Cardiac muscle cell (in vitro differentiated cells and primary cell): ENCODE measurements at places on chromosomes 5 and 9. TPM values are rescaled to one million over a fixed set of nuclear protein-coding genes. Genes with fewer than 3 reads are reported as not detected.

- no peak for DNase-seq
These were observed 213.4 kb upstream of the DMAC1 start for GRCh38 chr9:8012986-8013385.

DNA sequence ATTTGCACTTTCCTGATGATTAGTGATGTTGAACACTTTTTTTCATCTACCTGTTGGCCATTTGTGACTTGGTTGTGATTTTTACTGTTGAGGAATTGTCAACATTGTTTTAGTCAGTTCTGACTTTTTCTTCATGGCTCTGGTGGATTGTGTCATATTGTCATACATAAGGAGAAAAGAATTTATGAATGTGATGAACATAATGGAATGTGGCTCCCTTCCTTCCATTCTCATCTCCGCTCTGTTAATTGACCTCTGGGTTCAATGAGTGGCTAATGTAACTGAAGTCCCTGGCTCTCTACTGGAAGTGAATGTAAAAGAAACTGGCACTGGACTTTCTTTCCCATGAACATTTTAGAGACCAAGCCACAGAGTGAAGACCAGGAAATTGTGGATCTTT lies 49.2 kb downstream of the KIAA1958 start:
- no peak for DNase-seq

DNA sequence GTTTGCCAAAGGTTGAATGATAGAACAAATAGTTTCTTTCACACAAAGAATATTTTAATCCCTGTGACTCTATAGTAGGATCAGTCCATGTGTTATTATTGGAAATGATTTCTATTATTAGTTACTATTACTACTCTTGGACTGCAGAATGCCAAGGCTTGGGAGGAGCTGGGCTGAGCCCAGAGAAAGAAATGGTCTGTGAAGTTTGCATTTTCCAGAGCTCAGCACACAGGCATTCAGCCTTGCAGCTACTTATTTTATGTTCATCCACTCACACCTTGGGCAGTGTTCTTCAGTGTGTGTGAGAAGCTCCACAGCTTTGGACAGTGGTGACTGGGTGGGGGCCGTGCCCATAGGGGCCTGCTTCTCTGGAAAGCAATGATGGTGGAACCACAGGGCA lies 583.1 kb downstream of the CCDC171 start:
- no peak for DNase-seq

DNA sequence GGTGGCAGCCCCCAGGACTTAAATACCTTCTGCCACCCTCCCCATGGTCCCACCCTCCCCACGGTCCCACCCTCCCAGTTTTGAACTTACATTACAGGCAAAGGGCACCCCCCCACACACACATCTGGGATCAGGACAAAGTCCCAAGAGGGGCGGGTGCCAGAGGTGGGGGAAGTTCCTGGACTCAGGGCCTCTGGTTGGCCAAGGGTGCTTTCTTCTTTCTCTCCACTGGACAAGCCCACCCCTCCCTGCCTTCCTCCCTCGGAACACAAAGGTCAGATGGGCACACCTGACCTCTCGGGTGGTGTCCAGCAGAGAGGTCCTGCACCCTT lies 19.1 kb upstream of the RALGDS start:
- DNase-seq, result no peak

DNA sequence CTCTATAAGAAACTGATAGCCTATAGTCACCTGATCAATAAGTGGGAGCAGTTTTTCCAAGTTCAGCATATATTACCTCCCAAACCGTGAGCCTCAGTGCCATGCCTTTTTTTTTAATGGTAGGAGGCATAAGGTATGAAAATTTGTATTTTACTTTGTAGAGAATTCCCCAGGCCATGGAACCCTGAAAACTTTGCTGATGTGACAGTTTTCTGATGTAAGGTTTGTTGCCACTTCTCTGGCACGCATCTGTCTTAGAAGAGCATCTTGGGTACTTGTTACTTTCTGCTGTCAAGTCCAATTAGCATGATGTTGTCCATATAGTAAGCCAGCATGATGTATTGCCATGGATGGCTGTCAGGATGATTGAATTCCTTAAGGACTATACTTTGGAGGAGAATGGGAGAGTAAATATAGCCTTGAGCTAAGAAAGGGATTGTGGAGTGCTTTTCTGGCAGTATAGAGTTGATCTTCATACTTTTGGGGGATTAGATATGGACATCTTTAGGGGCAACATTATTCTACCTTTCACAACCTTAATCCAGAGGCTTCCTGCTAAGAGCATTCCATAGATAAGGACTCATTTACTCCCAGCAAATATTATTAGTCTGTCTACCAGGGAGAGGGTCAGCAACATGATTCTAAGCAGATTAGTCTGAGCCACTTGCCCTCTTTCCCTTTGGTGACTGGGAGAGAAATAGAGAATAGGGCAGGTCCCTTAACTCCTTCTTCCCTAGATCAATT lies 389.6 kb downstream of the YTHDC2 start:
- DNase-seq, result no peak

DNA sequence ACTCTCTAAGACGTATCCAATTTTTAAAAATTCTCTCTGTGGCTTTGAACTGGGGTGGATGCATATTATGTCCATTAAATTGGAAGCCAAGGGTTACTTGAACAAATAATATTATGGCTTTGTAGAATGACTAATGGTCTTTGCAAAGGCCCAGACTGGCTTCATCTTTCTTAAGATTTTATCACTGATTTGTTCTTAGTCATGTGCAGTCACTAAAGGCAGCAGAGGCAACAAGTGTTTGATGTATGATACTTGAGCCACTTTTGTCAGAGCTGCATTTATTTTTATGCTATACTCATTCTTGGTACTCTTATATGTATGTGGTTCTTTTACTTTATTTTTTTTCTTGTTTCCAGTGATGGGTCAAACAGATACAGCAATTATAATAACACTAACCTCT lies 152.2 kb downstream of the NR2F1-AS1 start:
- no peak for DNase-seq

DNA sequence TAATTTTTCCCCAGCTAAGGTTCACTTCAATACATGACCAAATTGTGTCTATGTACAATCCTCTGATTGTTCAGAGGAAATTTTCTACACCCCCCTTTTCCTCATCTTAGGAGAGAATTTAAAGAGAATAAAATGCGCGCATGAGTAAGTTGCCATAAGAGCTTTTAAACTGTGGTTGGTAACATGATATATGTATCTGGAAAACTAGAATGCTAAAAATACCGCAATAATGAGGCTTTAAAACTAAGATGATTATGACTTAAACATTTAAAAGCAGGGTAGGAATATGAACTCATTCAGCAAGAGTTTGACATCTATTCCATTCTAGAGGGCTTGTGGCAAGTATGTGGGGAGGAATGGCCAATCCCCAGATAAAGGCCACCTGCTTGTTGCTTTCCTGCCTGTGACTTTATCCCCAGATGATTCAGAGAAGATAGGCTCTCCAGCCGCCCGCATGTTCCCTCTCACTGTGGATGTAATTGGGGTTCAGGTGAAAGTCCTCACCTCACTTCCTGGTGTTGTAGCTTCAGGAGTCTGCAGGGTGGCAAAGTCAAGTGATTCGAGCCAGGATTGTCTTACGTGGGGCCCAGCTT lies 26.5 kb upstream of the BASP1 start:
- no peak for DNase-seq

DNA sequence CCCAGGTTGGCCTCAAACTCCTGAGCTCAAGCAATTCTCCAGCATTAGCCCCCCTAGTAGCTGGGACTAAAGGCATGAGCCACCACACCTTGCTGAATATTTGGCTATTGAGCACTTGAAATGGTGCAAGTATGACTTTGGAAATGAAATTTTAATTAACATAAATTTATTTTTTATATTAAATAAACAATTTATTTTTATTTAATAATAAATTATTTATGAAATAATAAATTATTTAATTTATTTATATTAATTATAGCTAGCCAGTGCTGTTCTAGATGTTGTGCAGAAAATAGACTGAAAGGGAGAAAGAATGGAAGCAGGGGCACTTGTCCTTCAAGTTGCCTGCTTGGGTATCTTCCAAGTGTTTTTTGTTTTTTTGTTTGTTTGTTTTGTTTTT lies 40.0 kb upstream of the CTNNA1 start:
- DNase-seq, result no peak

The IL9 gene
- polyA plus RNA-seq, result not detected in 2 replicates

The DNAI1 gene
- 1.7 and 2.2 TPM in 2 replicates for polyA plus RNA-seq

The CDKN2A gene
- polyA plus RNA-seq, result not detected in 2 replicates
